ENCODE measurements at places on chromosomes 5 and 9. TPM values are rescaled to one million over a fixed set of nuclear protein-coding genes. Genes with fewer than 3 reads are reported as not detected.

DNA sequence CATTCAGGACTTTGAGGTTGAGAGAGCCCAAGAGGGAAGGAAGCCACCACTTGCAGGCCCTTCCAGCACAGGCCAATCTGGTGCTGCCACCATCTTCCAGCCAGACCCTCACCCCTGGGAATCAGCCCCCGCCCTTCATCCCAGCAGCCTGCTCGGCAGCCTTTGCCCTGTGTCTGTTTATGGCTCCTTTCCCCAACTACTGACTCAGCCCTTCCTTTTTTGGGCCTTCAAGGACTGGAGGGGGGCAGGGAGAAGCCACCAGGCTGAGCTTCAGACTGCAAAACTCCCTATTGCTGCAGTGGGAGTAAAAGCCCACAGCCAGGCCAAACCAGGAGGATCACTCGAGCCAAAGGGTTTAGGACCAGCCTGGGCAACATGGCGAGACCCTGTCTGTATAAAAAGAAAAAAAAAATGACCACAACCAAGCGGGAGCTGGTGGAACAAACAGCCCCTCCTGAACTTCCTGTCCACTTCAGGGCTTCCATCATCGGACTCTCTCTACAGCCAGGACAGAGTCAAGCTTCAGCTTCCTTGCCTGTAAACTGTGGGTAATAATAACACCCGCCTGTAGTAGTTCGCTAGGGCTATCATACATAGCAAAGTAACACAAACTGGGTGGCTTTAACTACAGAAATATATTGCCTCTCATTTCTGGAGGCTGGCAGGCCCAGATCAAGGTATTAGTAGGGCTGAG, 85.9 kb upstream of the IL17B start:
- DNase-seq: peak; percentile 60

DNA sequence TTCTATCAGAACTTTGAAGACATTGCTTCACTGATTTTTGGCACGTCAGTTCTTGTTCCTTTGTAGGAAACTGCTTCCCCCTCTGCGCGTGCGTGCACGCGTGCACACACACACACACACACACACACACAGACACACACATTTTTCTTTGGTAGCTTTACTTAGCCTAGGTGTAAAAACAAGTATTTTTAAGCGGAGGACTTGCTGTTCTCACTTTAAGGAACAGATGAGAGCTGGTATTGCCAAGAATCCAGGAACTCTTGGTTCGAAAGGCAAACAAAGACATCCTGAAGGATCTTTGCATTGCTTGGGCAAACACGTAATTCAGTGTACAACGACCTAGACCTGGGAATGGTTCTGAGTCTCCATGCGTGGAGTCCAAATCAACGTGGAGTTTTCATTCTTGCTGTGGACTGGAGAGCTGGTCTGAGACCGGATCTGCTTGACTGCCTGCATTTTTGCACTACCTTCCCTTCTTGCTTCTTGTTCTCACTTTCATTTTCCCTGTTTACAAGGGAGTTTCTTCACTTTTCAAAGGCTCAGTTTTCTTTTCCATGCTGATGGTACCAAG, 8.2 kb downstream of the TMEM268 start:
- DNase-seq: no peak

- no peak for DNase-seq
Measured at GRCh38 chr9:6711403-6711802, 46.4 kb upstream of the KDM4C start.

- no peak for DNase-seq
Measured at GRCh38 chr5:91434348-91434747, 51.2 kb upstream of the ARRDC3 start.

DNA sequence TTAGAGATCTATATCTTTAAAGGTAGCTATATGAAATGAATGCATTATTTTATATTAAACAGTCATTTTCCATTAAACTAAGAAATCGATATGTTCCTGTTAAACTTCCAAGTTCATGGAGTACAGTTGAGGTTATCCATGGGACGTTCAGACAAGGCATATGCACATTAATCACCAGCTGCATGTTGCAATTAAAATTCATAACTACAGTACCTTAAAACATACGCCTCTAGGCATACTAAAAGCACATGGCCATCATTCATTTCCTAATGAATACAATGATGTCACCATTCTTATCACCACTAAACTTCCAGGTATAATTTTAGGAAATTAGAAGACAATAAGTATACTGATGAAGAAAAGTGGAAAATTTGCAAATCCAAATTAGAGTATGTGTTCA, 174.3 kb downstream of the CDH12 start:
- DNase-seq: no peak

DNA sequence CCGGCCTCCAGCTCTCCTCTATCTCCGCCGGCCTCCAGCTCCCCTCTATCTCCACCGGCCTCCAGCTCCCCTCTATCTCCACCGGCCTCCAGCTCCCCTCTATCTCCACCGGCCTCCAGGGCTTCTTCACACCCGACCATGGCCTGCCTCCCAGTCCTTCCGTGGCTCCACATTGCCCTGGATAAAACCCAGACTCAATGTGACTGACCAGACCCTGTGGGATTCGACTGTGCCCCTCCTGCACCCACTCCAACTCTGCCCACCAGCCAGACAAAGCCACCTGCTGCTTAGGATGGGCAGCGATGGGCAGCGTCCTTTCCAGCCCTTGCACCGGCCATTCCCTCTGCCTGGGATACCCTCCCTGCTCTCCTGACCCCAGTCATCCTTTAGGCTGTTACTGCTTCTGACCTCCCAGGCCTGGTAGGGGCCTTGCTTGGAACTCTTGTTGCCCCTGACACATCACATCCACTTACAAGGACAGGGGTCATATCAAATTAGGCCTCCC, 30.5 kb upstream of the RXRA start:
- no peak for DNase-seq

Gene CCDC192
- not detected for total RNA-seq
